Activated CD4-positive, alpha-beta T cell treated with anti-CD3 and anti-CD28 coated beads, Interleukin-2, amount 50 U/mL, for 1 hour (primary cell): ENCODE measurements at places on chromosomes 3 and 15.

GRCh38 chr3:191141728-191142127 lies 57.3 kb upstream of the OSTN start:
- no peak for DNase-seq

DNA sequence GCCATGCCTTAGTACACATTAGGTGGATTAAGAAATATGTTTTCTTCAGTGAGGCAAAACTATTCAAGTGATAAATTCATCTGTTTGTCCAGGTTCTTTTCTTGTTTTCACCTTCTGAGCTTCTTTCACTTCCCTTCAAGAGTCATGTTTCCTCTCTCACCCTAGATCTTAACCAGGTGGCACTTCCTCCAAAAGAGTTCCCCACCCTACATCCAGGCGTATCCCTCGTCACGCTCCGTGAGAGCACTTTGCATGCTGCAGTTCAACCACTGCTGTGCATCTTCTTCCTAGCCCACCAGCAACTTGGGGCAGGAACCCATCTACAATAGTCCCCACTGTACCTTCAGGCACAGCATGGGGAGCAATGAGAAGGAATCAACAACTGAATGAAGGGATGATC lies 28.9 kb downstream of the OSBPL10 start:
- no peak for DNase-seq

DNA sequence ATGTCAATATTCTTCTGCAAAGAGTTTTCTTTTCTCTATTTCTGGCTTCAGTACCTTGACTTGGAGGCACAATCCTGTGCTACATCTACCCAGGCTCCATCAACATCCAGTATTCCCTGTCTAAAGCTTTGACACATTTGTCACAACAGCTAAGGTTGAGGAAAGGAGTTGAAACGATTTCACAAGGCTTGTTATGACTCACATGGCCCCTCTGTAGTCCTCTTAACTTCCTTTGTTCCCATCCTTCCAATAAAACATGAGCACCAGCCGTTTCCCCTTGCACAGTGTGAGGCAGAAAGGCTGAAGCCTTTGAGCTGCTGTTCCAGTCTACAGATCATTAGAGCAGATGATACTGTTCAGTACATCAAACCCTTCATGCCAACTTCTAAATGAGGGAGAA lies 163.0 kb upstream of the TMCO5A start:
- DNase-seq, result no peak

DNA sequence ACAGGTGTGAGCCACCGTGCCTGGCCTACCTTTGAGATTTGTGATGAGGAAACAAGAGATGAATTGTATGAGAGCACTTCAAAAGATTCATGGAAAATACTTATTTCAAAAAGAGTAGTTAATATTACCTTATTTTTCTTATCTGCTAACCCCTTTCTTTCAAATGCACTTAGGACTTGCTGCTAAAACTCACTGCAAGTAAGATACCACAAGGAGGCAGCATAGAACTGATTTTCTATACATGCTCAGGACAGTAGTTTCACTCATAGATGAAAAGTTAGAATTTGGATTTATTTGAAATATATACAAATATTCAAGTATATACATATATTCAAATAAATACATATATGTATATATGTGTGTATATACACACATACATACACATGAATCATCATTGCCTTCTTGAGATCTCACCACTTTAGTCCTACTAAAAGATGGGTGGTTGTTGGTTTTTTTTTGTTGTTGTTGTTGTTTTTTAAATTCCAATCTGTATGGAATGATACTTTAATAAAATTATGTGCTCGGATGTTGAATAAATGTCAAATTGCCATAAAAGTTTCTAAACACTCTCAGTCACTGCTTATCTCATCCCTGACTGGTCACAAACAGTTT lies 2.4 kb downstream of the CCNDBP1 start:
- no peak for DNase-seq

DNA sequence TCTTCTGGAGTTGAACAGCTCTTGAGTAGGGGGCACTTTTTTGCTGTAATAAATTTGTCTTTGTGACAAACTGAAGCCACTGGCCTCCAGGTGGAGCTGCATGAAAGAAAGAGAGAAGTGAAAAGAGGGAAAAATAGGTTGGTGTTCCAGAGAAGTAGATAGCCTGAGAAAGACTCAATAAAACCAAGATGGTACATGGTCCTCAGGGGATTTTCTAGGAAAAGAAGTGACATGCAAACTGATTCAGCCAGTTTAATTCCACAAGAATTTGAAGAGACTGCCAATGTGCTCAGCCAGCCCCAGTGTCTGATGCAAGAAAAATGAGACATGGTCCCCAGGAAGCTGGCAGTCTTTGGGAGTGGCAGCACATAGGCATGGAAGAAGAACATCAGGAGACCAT lies 152.7 kb downstream of the CD47 start:
- DNase-seq, result peak; percentile 5

DNA sequence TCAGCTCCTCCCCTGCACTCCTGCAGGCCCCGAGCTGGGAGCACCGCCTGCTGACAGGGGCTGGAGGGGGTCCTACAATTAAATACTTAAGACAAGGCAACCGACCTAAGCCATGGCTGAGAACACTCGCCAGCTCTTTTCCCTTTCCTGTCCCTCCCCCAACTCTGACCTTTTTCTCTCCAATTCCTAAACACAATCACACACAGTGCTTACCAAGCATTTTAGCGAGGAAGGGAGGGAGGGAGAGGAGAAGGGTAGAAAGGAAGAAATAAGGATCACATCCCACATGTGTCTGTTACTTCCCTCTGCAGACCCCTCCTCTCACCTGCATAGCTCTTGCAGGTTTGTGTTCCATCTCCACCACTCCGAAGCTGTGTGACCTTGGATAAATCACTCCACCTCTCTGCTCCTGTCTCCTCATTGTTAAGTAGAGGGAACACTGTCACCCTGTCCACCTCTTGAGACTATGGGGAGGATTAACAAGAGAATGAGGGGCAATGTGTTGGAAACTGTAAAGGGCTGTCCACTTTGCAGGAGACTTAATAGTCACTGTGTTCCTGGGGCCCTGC lies 63.6 kb downstream of the CYP11A1 start:
- DNase-seq, result no peak

DNA sequence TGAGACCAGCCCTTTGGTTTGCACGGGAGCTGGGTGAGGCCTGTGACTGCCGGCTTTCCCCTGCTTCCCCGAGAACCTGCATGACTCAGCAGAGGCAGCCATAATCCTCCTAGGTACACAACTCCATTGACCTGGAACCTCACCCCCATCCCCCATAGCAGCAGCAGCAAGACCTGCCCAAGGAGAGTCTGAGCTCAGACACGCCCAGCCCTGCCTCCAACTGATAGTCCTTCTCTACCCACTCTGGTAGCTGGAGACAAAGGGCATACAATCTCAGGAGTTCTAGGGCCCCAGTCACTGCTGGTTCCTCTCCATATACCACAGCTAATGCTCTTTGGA lies 141.0 kb upstream of the ARHGEF26 start:
- DNase-seq, result no peak

- DNase-seq, result peak; percentile 77
These were observed at the start of gene ZNF501 for GRCh38 chr3:44729384-44729910. Gene ZNF501, plus strand, starts transcription at chr3:44729635. Its CDS starts 4,787 bp downstream, at chr3:44734422.

GRCh38 chr15:83300826-83301225 lies 16.4 kb upstream of the BNC1 start:
- DNase-seq, result no peak

DNA sequence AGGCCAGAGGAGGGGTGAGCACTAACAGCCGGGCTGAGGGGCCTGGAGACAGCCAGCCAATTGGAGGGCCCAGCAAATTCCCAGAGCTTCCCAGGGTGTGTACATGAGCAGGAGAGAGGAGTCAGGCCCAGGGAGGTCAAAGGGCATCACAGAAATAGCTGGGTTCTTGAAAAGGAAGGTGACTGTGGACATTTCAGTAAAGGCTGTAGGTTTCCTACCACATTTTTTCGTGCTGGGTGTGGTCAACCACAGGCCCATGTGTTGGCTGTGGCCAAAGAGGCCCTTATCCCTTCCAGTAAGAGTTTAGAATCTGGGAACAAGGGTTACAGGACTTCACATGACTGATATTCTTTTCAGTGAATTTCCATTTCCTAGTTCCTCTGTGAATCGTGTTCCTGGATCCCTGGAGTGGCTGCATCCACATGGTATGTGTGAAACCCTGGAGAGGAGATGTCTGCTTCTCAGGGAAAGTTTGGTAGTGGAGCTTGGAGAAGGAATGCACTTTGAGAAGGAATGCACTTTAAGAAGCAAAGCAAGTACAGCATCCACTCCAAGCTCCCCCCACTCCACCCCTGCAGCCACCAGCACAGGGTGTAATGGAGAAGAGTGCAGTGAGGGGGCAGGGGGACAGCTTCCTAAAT lies 73.2 kb upstream of the HEG1 start:
- DNase-seq, result no peak

GRCh38 chr15:34644061-34644460 lies 60.6 kb upstream of the GOLGA8B start:
- DNase-seq, result no peak

DNA sequence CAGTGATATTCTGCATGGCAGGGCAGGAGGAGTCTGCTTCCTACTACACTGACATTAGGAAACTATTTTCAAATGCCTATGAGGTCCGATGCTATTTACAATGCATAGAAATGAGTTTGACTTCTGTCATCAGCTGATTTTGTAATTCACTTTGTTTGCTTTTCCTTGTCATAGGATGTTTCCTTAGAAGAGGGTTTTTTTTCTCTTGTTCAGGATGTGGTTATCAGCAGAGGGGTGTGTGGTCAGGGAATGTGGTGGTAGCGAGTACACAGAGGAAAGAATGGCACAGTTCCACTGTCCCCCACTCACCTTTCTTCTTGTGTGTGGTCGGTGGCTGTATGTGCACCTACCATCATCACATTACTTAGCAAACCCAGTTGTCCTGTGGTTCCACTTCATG lies 231.5 kb downstream of the LRTM1 start:
- no peak for DNase-seq

GRCh38 chr3:140268103-140268502 lies 333.1 kb downstream of the CLSTN2 start:
- DNase-seq, result no peak

DNA sequence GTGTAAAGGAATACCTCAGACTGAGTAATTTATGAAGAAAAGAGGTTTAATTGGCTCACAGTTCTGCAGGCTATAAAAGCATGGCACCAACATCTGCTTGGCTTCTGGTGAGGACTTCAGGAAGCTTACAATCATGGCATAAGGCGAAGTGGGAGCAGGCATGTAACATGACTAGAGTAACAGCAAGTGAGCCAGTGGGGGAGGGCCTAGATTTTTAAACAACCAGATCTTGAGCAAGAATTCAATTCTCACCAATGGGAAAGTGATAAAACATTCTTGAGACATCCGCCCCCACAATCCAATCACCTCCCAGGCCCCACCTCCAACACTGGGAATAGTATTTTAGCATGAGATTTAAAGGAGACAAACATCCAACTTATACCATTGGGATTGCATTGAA lies 44.2 kb upstream of the BCL2A1 start:
- DNase-seq, result no peak

- no peak for DNase-seq
These were observed 345.0 kb upstream of the NR2E3 start for GRCh38 chr15:71465131-71465955.

DNA sequence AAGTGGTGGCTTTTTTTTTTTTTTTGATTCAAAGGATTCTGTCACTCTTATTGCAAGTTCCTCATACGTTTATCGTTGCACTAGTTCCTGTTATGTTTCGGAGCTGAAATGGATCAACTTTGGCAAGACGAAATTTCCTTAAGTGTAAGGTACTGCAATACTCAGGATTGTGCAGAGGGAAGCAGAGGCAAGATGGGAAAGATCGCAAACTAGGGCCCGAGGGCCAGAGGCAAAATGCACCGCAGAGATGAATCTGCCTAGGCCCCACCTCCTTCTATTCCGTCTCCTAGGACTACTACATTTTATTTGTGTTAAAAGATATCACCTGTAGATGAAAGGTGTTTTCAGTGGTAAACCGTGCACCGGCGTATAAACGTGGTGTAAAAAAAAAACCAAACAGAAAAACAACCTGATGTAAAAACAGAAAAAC lies 331 bp downstream of the RNU6-1 start:
- no peak for DNase-seq

GRCh38 chr15:51675234-51675633 lies 6.1 kb upstream of the SCG3 start:
- DNase-seq, result no peak

DNA sequence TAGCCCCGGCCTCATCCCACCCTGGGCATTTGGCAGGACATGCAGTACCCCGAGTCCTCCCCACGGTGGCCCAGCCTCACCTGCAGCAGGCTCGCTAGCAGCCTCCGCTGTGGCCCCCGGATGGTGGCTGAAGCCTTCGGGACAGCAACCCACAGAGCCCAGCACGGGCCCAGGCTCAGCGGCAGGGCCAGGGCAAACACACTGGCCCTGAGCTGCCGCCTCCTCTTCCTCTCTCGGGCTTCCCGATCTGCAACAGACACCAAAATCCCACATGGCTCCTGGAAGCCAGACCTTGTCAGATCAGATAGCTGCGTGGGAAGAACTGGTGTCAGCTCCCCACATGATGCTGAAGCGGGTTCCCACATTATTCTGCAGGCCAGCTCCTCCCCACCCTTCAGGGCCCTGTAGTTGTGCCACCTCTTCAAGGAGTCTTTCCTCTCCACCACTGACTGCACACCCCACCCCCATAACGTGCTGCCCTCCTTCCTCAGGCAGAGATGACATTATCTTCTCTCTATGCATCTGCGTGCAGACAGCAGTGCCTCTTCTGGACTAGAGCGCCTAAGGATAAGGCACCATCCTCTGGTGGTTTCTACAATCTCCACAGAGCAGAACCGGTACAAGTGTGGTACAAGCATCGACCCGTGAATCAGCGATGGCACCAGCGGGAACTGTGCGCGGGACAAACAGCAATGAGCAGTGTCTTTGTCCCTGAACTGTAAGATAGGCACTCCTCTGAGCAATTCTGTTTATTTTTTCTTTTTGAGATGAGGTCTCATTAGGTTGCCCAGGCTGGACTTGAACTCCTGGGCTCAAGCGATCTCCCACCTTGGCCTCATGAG lies 9.5 kb downstream of the TMEM44 start:
- DNase-seq, result no peak

GRCh38 chr3:136952292-136952691 lies 5.5 kb upstream of the IL20RB start:
- no peak for DNase-seq

DNA sequence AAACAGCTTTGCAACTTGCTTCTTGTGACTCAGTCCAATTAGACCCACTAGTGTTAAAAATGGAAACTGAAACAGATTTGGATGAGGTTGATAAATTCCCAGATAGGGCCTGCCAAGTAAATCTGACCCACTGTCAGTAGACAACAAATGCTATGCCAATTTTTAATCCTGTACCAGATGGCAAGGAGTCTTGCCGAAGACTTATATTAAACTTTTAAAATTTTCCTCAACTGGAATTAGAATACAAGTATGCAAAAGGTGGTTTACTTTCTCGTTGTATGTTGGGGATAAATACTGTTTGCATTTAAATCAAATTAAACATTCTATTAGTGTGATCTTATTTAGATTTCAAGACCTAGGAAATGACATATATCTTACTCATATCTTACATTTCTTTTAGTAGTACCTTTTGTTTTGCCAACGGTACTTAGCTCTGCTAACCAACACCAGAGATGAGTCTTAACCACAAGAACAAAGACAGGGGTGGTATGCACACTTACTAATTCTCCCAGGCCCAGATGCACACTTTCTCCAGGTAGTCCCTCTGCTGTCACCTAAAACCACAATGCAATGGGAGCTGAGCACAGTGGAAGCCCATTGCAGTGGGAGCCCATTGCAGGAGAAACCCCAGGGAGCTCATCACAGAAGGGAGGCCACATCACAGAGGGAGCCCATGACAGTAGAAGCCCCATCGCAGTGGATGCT lies 77.8 kb downstream of the WWTR1 start:
- DNase-seq, result no peak
